ENCODE measurements at places on chromosomes 16 and 17.
A peak's percentile ranks its signal among the peaks of the same experiment; 100 is the strongest.

GRCh38 chr17:63774969-63775265, 947 bp downstream of the DDX42 start:
- no peak for DNase-seq

- no peak for DNase-seq
These were observed 64.7 kb upstream of the SOX9 start for GRCh38 chr17:72056155-72056554.

- no peak for DNase-seq
These were observed 14.7 kb downstream of the DBNDD1 start for GRCh38 chr16:90004577-90004976.

GRCh38 chr17:6648181-6648580, 3.2 kb downstream of the MED31 start:
- peak; percentile 21 for DNase-seq

DNA sequence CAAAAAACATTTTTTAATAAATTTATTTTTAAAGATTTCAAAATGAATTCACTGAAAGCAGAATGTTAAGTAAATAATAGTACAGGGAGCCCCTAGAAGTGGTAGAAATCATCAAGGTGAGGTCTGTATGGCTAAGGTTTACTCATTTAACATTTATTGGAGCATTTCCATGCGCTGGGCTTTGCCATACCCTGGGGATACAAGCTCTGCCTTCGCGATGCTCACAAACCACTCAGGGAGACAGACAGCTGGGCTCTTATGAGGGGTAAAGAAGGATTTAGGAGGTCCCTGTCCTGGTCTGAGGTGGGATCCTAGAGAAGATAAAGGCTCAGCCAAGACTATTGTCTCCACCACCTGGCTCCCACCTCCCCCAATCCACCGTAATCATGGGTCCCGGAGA, 11.3 kb upstream of the LPCAT2 start:
- DNase-seq: no peak

GRCh38 chr16:50282010-50282538, 15.7 kb downstream of the ADCY7 start:
- no peak for DNase-seq

DNA sequence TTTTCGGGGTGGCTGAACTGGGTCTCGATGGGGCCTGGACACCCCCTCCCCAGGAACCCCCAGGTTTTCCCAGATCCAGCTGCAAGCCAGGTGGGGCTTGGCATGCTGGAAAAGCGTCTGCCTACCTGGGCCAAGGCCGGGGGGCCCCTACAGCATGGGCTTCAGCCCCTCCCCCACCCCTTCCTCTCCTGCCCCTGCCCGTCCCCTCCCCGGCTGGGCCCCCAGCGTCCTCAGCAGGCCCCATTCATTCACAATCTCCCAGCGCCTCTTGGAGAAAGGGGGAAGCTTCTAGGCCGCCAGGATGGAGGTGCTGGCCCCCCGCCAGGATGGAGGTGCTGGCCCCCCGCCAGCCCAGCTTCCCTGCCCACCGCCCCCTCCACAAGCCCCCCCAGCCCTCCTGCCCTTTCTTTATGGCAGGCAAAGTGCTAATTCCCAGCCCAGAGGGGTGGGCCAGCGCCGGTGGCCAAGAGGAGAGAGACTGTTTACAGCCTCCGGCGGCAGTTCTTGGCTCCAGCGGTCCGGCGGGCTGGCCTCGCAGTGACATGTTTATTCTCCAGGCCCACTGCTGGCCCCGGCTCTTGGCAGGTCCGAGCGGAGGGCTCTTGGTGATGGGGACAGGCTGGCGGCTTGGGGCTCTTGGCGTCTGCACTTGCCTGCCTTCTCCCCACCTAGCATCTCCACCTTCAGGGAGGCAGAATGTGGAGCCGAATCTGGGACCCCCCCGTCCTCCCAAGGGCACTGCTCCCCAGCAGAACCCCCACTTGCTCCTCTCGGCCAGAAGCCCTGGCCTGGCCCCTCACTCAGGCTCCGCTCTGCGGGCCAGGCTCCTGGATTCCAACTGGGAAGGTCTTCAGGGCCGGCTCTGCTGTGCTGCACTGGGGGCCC, 94.4 kb upstream of the CIBAR2 start:
- peak; percentile 75 for DNase-seq

DNA sequence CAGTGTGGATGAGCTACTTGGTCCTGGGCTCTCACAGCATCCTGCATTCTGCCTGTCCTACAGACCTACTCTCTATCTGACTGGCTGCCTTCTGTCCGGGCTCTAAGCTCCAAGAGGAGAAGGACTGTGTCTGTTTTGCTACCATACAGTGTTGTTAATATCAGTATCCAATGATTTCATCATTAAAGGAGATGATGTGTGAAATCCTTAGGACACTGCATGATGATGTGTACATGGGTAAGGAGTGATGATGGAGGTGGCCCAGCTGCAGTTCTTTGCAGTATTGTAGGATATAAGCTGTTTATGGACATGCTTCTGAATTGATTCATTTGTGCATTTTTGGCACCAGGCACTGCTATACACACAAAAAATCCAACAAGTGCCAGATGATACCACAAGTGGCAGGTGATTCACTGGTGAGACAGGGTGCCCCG, 536.9 kb upstream of the CDH11 start:
- DNase-seq: no peak

GRCh38 chr16:64996641-64997040, 125.2 kb downstream of the CDH11 start:
- no peak for DNase-seq

DNA sequence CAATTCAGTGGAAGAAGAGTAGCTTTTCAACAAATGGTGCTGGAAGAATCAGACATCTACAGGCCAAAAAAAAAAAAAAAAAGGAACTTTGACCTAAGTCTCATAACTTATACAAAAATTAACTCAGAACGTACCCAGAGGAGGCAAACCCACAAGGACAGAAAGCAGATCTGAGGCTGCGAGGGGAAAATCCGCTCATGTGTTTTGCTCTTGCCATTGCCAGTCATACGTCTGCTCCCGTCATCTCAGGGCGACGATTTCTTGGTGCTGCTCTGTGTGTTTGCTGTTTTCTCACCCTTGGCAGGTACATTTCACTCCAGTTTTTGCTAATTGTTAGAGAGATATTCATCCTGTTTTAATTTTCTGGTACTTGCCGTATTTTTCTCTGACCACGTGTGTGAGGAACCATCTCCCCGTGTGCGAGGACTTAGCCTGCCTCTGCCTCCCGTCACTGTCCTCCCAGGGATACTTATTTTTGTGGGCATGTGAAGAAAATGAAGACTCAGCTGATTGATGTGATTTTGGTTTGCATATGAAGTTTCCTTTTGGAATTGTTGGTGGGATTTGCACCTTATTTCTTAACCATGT, 33.4 kb upstream of the ACSF3 start:
- no peak for DNase-seq

DNA sequence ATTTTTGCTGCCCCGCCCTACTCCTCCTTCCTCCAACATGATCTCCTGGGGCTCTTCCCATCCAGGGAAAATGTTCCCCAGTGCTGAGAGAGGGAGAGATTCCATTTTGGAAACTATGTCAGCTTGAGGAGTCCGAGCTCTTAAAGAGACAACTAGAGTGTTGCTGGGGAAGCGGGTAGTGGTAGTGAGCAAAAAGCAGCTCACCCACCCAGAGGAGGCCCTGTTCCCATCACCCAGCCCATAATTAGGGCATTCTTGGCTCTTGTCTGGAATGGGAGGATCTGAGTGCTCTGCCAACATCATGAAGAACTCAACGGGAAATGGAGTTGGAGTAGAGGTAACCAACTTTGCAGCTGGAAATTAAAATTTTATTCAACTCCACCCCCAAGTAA, 9.1 kb upstream of the MSL1 start:
- no peak for DNase-seq

- DNase-seq: no peak
These were observed 52.7 kb downstream of the VMP1 start for GRCh38 chr17:59760160-59760559.

GRCh38 chr16:26204138-26204537, 512.4 kb downstream of the HS3ST4 start:
- DNase-seq: no peak

DNA sequence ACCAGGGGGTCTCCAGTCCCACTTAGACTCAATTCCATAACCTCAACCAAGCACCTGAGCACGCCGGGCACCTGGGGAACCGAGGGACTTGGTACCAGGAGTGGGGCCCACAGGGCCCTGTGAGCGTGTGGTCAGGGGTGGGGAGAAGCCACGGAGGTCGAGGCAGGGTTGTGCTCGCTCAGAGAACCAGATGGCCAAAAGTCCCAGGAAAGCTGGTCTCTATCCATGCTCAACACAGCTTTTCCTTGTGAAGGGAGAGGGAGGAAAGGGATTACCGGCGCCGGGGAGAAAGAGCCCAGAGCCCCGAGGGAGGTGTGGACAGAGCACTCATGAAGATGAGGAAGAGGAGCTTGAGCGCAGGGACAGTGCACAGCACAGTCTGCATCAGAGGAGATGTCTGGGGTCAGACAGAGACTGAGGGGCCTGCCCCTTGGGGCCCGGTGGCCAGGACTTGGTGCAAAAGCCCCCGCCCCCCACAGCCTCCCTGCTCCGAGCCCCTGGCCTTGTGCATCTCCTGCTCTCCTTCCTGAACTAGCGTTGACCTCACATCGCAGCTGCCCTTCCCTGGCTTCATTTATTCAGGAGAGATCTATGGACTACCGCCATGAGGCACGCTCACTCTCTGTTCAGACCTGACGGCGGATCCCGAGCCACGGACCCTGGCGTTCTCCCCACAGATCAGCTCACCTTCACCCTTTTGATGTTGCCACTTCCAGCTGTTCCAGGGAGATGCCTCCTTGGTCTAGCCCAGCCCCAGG, 355.4 kb upstream of the TNRC6C start:
- peak; percentile 4 for DNase-seq

DNA sequence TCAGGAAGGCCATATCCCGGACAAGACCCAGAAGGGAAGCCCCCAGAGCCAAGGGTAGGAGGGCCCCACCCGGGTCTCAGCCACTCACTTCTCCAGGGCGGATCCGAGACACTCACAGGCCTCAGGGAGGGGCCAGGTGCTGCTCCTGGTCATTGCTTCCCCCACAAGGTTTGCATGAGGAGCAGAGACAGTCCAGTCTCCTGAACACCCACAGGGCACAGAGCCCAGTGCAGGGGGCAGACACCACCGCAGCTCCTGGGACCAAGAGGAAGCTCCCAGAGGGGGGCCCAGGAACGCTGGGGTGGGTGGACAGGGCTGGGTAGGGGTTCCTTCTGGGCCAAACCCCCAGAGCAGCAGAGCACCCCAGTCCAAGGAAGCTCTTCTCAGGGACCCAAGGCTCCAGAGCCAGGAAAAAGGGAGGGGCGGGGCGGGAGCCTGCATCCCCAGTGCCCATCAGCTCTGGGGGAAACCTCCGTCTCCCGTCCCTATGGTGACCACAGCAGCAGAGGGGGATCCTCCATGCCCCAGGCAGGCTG, 709 bp upstream of the MRPL28 start:
- DNase-seq: no peak

DNA sequence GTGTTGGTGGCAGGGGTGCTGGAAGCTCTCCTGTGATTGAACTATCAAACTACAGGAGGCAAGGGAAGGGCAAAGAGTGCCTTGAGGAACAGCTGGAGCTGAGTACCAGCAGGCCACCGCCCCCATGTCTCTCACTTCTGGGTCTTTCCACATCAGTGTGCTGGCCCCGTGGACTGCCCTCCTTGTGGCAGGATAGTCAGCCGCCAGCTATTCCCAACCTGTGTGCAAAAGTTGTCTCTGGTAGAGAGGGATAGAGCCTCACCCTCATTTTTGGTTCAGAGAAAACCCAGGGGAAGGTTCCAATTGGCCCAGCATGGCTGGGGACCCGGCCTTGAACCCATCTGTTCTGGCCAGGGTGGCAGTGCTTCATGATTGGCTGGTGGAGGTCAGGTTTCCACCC, 211.8 kb downstream of the IRF8 start:
- DNase-seq: no peak

DNA sequence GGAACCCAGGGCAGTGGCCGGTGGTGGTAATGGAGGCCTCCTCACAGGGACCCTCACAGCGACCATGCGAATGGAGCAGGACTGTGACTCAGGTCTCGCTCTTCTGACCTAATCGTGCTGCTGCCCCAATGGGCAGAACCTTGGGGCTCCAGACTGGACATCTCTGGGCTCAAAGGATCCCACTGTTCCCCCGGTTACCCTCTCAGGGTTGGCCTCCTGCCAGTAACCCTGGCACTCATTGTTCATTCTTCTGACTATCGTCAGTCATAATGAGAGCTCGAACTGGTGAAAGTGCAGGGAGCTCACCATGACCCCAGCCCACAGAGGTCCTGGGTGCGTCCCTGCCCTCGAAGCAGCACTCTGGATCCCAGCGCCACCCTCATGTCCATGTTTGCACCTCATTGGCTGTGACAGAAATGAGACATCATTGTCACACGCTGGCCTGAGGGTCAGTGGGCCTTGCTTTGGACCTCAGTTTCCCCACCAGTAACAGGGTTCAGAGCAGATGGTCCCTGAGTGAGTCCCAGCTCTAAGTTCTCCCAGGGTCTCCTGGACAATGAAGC, 4.0 kb upstream of the NPRL3 start:
- no peak for DNase-seq

GRCh38 chr16:75402159-75402820, 31.0 kb downstream of the CFDP1 start:
- DNase-seq: no peak

GRCh38 chr17:76151896-76152454, 10.9 kb upstream of the FOXJ1 start:
- no peak for DNase-seq

DNA sequence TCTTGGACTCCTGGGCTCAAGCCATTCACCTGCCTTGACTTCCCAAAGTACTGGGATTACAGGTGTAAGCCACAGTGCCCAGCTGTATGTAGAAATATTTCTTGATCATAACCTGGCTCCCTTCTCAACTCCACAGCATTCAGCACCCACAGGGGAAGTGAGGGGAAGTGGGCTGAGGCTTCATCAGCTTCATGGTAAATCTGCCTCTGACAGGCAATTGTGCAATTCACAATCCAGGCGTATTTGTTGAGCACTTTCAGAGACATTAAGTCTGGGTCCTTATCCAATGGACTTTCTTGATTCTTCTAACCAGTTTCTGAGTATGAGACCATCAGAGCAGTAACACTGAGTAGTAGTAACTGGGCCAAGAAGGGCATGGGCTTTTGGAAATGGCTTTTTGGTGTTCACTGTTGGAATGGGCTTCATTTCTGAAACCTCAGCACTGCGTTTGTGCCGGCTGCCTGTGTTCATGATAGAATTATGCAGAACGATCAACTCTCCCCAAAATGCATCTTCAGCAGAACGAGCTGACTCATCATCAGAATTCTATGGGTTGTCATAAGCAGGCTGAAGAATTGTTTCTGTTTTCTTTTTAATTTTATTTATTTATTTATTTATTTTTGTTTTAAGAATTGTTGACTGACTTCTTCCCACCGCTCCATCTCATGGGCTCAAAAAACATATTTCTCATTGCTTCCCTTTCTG, 28.9 kb downstream of the FAM20A start:
- DNase-seq: no peak

- no peak for DNase-seq
These were observed 561 bp downstream of the AXIN1 start for GRCh38 chr16:351804-352520.

- DNase-seq: no peak
These were observed 785.6 kb upstream of the CDH8 start for GRCh38 chr16:62821824-62822223.

DNA sequence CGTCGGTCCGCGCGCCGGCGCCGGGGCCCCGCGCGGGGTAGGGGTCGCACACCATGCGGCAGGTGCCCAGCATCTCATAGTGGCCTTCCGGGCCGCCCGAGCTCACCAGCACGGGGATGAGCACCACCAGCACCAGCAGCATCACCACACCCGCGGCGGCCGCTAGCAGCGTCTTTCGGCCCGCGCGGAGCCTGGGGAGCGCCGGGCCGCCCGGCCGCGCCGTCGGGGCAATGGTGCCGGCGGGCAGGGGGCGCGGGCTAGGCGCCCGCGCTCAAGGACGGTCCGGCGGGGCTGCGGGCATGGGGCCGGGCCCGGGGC, 237 bp downstream of the C1QL1 start:
- no peak for DNase-seq

- DNase-seq: no peak
These were observed 363.4 kb downstream of the C16orf95 start for GRCh38 chr16:86953631-86954391.

Data from cerebellar cortex (tissue), 1 donor.